ENCODE measurements at places on chromosomes 12 and 14.

- DNase-seq = no peak
These were observed 340.6 kb downstream of the PRKD1 start for GRCh38 chr14:29587046-29587445.

DNA sequence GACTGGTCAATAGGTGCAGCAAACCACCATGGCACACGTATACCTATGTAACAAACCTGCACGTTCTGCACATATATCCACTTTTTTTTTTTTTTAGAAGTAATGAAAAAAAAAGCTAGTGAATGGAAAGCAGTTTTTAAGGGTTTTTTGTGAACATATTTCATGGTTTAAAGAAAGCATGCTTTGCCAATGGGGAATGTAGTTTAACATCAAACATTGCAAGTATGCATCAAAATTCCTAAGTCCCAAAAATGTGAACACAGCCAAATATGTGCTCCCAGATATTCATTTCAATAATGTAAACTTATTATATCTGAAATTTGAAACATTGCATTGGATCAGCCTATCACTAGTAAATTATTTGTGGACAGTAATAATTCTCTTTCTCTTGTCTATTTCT lies 710.4 kb upstream of the FLRT2 start:
- DNase-seq = no peak

DNA sequence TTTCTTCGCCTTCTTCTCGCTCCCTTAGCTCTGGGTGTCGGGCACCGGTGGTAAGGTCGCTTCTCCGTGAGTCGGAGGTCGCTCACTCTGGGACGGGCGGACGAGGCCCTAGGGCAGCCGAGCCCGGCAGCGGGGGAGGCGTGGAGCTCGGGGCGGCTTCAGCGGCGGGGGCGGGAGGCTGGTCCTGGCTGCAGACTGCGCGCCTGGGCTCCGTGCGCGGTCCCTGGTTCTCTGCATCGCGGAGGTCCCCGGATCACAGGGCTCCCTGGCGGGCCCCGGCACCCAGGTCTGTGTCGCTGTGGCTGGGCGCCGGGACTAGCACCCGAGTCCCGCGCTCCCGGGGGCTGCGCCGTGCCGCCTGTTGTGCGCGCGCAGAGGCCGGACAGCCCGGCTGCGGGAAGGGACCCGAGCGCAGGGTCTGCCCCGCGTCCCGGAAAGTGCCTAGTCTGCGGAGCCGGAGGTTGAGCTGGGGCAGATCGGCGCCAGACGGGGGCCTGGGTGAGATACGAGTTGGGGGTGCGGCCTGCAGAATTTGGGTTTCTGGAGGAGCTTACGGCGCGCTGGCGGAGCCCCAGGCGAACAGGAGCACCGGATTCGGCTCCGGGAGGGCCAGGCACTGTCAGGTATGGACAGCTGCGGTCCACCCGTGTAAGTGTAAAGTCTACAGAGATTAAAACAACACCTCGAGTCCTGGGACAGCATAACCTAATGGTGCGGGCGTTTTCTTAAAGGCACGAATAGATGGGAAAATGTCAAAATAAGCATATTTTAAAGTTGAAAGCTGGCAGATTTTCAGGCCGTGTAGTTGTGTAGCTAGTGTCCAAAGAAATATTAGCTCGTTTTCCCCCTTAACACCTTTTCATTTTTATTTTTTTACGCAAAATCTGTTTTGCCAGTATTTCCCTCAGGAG lies 713 bp downstream of the FRMD6 start:
- no peak for DNase-seq

DNA sequence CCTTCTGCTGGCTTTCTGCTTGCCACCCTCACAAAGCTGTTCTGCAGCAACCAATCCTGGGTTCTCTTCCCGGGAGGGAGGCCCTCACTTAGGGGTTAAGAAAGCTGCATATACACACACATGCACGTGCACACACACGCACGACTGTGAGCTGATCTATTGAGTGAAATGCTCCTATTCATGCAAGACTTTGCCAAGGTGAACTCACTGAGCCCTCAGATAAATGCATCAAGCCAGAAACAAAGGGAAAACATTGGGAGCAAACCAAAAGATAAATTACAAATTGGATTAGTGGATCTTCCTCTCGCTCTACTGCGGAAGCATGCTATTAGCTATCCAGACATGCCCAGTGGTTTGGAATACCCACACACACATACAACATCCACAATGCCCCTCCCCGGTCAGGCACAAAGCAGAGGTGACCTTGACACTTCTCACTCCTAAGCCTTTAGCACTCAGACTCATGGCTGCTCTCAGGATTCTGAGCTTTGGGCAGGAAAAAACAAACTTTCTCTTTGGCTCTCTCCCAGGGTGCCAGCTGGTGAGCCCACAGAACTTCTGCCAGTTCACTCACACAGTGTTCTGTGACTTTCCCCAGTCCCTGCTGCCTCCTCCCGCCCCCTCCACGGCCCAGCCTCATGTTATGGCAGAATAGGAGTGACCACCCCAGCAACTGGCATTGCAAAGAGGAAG lies 320.0 kb downstream of the DPF3 start:
- DNase-seq = no peak

DNA sequence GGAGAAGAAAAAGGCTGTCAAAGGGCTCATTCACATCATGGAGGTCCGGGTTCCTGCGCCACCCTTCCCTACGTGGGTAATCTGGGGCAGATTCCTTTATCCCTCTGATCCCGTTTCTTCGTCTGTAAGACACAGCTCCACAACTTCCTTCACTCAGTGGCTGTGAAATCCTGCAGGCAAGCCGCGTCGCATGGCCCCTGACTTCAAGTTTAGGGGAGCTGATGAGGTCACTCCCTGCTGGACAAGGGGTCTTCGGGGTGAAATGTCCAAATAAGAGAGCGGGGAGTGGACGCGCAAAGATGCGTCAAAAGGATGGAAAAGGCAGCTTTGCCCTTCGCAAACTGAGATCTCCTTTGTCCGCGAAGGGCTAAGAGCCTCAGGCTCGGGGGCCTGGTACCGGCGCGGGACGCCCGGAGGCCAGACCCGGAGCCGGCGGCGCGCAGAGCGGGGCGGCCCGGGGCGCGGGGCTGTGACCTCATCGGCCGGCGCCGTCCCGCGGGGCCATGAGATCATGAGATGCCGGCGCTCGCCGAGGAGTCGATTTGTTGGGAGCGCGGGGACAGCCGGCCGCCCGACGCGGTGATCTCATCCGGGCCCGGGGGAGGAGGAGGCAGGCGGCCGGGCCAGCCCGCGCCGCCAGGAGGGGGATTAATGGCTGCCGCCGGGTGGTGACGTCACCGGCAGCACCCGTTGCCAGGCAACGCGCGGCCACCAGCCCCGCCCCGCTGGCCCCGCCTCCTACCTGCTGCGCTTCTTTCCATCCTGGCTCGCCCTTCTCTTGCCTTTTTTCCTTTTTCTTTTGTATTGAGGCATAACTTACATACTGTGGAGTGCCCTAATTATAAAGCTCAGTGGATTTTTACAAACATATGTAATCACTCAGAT lies 62.1 kb downstream of the HRK start:
- peak; percentile 87 for DNase-seq

DNA sequence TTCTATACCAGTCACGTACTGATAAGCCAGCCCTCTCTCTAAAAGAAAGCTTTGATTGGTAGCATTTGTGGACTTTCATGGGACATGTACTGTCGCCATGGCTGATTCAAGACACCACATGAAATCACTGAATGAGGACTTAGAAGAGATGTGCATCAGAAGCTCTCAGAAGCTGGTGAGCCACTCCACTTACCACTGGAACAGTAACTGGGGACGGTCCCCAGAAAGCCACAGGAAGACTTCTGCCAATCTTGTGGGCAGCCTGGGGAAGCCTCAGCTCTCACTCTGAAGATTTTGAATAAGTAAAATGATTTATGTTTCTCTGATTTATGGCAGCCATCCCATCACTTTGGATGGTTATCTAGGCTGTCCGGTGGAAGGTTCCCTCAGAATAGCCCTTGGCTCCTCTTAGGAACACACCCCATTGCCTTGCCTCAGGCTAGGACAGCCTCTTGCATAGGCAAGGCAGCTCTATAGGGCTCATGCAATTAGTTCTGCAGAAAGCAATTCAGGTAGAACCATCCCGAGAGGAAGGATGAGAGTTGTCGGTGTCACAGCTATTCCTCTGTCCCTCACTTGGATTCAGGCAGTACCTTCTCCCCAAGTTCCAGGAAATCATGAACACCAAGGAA lies 9.8 kb downstream of the DHRS1 start:
- no peak for DNase-seq
